ENCODE measurements at places on chromosomes 12 and 14. TPM values are rescaled to one million over a fixed set of nuclear protein-coding genes. Genes with fewer than 3 reads are reported as not detected.

GRCh38 chr12:26389343-26389742, 194.0 kb downstream of the SSPN start:
- no peaks in the 10 kb centered on the region for H3K4me1 ChIP-seq
- H3K27me3 ChIP-seq = no peaks in the 10 kb centered on the region
- H3K36me3 ChIP-seq = no peaks in the 10 kb centered on the region
- DNase-seq = no peak
- H3K27ac ChIP-seq = no peak overlapping the region
- no peak overlapping the region for H3K4me3 ChIP-seq

The MAP3K9 gene
- total RNA-seq = 2.2 TPM

DNA sequence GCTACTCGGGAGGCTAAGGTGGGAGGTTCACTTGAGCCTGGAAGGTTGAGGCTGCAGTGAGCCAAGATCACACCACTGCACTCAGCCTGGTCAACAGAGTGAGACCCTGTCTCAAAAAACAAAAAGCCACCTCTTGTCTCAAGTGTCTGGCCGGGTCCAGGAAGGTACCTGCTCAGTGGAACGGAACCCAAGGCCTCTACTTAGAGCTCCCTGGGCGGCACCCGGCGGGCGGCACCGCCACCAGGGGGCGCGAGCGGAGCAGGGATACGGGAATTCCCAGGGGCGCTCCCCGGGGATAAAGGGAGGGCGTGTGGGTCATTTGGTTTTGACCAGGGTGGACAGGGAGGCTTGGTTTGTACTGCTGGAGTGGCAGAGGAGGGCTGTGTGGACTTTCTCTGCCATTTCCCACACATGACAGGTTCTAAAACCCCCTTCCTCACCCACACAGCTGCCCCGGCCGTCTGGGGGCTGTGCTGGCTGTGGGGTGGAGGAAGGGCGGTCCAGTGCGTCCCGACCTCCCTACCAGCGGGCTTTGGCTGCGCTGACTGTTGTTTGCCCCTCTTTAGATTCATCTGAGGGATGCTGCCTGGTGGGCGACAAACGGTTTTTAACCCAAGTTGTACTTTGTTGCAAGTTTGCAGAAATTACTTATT, 91.4 kb downstream of the SETD3 start:
- no peaks in the 10 kb centered on the region for H3K36me3 ChIP-seq
- no peak overlapping the region for H3K4me3 ChIP-seq
- H3K4me1 ChIP-seq = peaks cover 4% of the 10 kb centered on the region
- H3K27me3 ChIP-seq = no peaks in the 10 kb centered on the region
- DNase-seq = no peak

The PSMC1 gene
- 80.2 TPM for total RNA-seq

GRCh38 chr14:52395728-52396127, 81.6 kb downstream of the PTGER2 start:
- no peaks in the 10 kb centered on the region for H3K36me3 ChIP-seq
- H3K27ac ChIP-seq = no peak overlapping the region
- no peak overlapping the region for H3K4me3 ChIP-seq
- no peaks in the 10 kb centered on the region for H3K4me1 ChIP-seq

DNA sequence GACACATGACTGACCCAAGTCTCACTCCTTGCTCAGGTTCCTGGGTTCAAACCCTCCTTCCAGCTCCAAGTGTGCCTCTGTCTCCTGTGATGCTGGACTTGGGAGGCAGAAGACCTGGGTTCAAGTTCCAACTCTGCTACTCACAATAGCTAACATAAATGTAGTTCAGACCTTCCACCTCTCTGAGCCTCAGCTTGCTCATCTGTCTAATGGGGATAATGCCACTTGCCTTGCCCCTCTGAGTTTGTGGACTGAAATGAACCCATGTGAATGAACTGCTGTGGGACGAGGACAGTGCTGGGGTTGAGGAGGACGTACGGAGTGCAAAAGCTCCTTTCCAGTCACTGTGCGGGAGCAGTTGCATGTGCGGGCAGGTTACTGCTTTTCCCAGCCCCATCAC, 40.9 kb downstream of the ACADS start:
- no peaks in the 10 kb centered on the region for H3K27me3 ChIP-seq
- no peak overlapping the region for H3K27ac ChIP-seq
- H3K4me3 ChIP-seq = no peak overlapping the region
- no peaks in the 10 kb centered on the region for H3K4me1 ChIP-seq

The ERH gene
- 217 TPM for total RNA-seq

The PIWIL1 gene
- not detected for total RNA-seq

DNA sequence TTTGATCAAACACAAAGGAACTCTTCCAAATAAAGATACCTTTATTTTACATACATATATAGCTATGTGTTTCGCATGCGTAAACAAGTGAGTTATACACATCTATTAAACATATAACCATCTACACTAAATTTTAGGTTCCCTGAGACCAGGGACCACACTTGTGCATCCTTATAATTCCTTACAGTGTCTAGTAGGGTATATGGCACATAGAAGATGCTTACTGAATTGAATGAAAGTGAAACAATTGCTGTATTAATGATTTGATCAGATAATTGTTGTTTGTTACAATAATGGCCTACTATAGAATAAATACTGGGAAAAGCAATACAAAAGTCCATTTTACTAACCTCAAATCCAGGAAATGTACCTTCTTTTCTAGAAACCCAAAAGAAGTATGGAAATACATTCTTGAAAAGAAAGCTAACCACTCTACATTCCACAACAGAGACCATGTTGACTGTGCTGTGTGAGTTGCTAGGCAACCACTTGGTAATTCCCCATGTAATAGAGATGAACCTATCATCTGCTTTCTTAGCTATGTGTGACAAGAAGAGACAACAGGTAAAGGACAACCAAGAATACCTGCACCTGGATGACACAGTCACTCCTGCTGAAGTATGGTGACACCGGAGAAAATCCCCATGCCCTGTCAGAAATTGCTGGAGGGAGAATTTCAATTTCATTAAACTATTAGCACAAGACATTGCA, 11.9 kb upstream of the CIPC start:
- no peak overlapping the region for H3K27ac ChIP-seq
- H3K36me3 ChIP-seq = no peaks in the 10 kb centered on the region
- H3K27me3 ChIP-seq = no peaks in the 10 kb centered on the region
- H3K4me1 ChIP-seq = no peaks in the 10 kb centered on the region

GRCh38 chr14:63881926-63882325, 29.1 kb downstream of the SYNE2 start:
- H3K27me3 ChIP-seq = no peaks in the 10 kb centered on the region
- no peaks in the 10 kb centered on the region for H3K36me3 ChIP-seq
- no peak overlapping the region for H3K4me3 ChIP-seq
- no peak for DNase-seq
- H3K27ac ChIP-seq = no peak overlapping the region

- no peaks in the 10 kb centered on the region for H3K27me3 ChIP-seq
- no peak overlapping the region for H3K27ac ChIP-seq
- no peak for DNase-seq
- H3K36me3 ChIP-seq = no peaks in the 10 kb centered on the region
- H3K4me3 ChIP-seq = no peak overlapping the region
Observed at GRCh38 chr14:103187911-103188310, 64.7 kb downstream of the TNFAIP2 start.

DNA sequence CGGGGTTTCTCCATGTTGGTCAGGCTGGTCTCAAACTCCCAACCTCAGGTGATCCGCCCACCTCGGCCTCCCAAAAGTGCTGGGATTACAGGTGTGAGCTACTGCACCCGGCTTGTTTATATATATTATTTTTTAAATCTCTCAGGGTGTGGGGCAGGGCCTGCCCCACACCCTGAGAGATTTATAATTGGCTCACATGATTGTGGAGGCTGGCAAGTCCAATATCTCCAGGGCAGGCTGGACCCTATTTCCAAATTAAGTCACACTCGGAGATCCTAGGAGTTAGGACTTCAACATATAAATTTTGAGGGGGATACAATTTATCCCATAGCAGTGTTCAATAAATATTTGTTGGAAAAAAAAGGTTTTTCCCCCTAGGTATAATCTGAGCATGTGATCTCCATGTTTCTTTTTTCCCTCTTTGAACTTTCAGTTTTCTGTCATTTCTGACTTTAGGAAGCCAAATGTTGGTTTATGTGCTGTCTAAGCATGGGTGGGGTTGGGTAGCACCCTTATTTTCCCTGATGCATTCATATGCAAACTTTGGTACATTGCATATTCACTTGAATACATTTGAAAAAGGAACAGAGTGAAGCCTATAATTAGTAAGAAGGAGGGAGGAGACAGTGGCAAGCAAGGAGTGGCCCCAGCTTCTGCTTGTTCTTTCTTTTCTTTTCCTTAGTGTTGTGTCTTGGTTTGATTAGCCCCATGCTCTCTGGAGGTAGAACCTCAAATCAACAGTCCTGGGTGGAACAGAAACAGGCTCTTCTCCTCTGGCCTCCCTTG, 8.7 kb upstream of the A2ML1 start:
- H3K36me3 ChIP-seq = no peaks in the 10 kb centered on the region
- no peaks in the 10 kb centered on the region for H3K4me1 ChIP-seq
- H3K4me3 ChIP-seq = no peak overlapping the region
- H3K27ac ChIP-seq = no peak overlapping the region

The MYBPC1 gene
- not detected for total RNA-seq

DNA sequence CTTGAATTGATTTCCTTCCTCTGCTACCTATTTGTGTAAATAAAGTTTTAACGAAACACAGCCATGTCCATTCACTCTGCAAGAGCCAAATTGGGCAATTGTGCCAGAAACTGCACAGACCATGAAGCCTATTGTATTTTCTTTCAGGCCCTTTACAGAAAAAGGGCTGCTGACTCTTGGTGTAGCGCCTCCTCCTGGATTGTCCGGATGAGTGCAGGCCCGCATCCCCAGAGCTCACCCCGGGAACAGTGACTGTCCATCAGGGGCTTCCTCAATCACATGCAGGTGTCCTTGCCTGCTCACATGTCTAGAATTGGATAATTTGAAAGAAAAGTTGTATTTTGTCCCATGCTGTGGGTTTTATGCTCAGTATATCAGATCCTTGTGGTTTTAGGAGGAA, 1282.2 kb downstream of the AACS start:
- no peaks in the 10 kb centered on the region for H3K36me3 ChIP-seq
- H3K27me3 ChIP-seq = no peaks in the 10 kb centered on the region
- no peak for DNase-seq
- no peak overlapping the region for H3K27ac ChIP-seq

GRCh38 chr12:51683763-51684357, 92.8 kb downstream of the SCN8A start:
- H3K36me3 ChIP-seq = no peaks in the 10 kb centered on the region
- no peak for DNase-seq
- H3K27ac ChIP-seq = no peak overlapping the region
- no peaks in the 10 kb centered on the region for H3K27me3 ChIP-seq
- H3K4me3 ChIP-seq = no peak overlapping the region

DNA sequence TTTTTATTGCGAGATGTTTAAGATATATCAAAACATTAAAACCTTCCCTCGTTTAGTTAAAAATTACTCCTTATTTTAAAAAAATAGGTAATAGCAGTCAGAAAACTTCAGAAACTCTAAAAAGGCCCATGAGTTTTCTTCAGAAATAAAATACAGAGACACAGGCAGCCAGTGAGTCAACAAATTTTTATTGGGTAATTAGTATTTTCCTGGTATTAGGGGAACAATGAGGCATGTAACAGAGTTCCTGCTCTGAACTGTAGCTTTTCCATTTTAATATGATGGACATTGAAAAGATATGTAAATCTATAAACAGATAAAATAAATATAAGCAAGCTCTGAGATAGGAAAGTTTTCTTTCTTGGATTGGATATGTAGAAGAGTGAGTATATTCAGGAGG, 399 bp upstream of the ZNF705A start:
- no peaks in the 10 kb centered on the region for H3K27me3 ChIP-seq
- no peaks in the 10 kb centered on the region for H3K4me1 ChIP-seq
- no peak overlapping the region for H3K4me3 ChIP-seq
- H3K36me3 ChIP-seq = no peaks in the 10 kb centered on the region

GRCh38 chr12:69685810-69686209, 13.3 kb downstream of the BEST3 start:
- no peaks in the 10 kb centered on the region for H3K36me3 ChIP-seq
- no peaks in the 10 kb centered on the region for H3K27me3 ChIP-seq
- DNase-seq = peak; percentile 26
- H3K27ac ChIP-seq = no peak overlapping the region
- H3K4me3 ChIP-seq = no peak overlapping the region

The PTPRB gene
- 19.4 TPM for total RNA-seq

DNA sequence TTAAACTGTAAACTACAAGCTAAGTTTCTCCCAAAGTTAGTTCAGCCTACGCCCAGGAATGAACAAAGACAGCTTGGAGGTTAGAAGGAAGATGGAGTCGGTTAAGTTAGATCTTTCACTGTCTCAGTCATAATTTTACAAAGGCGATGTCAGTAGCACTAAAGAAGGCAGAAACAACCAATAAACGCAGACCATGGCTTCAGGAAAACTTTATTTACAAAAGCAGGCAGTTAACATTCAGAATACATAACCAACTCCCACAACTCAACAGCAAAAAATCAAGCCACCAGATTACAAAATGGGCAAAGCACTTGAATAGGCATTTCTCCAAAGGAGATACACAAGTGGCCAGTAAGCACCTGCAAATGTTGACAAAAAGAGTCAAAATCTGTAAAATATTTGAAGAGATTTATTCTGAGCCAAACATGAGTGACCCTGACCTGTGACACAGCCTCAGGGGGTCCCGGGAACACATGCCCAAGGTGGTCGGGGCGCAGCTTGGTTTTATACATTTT, 8.8 kb upstream of the ULK1 start:
- H3K36me3 ChIP-seq = no peaks in the 10 kb centered on the region
- no peaks in the 10 kb centered on the region for H3K4me1 ChIP-seq
- H3K4me3 ChIP-seq = no peak overlapping the region
- no peaks in the 10 kb centered on the region for H3K27me3 ChIP-seq
- no peak overlapping the region for H3K27ac ChIP-seq

GRCh38 chr12:11689591-11690186, 40.2 kb downstream of the ETV6 start:
- H3K4me1 ChIP-seq = no peaks in the 10 kb centered on the region
- H3K27ac ChIP-seq = no peak overlapping the region
- H3K4me3 ChIP-seq = no peak overlapping the region
- no peaks in the 10 kb centered on the region for H3K27me3 ChIP-seq
- DNase-seq = no peak

DNA sequence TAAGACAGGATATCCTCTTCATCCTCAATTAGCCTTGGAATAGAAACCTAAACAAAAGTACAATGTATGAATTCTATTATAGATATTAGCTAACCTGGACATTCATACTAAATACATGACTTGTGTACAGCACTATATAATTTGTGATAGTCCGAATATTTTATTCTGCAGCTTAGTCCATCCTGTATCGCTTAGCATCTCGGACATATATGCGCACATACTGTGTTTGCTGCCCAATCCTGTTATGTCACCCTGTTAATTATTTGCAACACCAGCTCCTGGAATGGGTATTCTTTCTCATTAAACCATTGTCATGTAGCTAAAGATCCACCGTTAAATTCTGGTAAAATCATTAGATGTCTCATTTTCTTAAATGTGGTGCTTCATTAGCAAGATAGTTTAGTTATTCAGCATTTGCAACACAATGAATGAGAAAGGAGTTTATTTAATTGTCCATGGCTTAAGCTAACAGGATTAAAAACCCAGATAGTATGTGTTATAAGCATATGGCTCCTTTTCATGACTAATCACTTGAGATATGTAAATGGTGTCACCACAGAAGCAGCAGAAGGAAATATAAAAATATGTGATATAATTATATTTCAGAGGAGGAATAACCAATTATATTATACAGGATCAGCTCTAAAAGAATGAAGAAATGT, 156.0 kb upstream of the ARHGAP5 start:
- H3K4me1 ChIP-seq = no peaks in the 10 kb centered on the region
- no peak overlapping the region for H3K27ac ChIP-seq
- no peaks in the 10 kb centered on the region for H3K27me3 ChIP-seq

The POU6F1 gene
- 19.3 TPM for total RNA-seq
